LNCaP clone FGC (cell line): ENCODE measurements at places on chromosomes 6 and 20.

DNA sequence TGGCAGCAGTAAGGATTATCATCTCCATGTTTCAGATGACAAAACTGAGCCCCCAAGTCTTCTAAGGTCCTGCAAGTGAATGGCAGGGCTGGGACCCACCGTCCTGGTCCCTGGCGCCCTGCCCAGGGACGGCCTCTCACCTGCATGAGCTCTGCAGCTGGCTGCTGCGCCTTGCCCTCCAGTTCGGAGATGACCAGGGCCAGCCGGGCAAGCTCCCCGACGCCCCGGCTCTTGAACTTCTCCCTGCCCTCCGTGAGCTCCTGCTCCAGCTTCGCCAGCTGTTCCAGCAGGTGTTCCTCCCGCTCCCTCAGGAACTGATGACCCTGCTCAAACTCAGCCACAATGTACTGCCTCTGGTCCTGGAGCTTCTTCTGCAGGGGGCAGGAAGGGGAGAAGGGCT is 16.8 kb downstream of the TRIM26 start:
- no peak for DNase-seq

DNA sequence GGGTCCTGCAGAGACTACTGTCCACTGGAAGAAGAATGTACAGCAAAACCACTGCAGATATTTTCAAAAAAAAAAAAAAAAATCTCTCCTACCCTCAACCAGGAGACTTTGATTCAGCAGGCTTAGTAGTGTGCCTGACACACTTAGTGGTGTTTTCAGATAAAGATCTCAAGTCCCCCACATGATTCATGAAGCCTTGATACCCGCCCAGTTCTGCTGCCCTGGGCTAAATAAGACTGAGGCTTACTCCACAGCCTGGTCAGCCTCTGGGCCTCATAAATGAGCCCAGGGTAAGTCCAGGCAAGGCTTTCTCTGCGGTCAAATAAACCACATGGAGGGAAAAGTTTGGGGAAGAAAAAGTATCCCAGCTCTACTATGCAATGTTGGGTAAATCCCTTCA is 222.1 kb upstream of the ARID1B start:
- no peak for DNase-seq

GRCh38 chr20:10639737-10640556 is 33.9 kb downstream of the JAG1 start:
- no peak for DNase-seq

DNA sequence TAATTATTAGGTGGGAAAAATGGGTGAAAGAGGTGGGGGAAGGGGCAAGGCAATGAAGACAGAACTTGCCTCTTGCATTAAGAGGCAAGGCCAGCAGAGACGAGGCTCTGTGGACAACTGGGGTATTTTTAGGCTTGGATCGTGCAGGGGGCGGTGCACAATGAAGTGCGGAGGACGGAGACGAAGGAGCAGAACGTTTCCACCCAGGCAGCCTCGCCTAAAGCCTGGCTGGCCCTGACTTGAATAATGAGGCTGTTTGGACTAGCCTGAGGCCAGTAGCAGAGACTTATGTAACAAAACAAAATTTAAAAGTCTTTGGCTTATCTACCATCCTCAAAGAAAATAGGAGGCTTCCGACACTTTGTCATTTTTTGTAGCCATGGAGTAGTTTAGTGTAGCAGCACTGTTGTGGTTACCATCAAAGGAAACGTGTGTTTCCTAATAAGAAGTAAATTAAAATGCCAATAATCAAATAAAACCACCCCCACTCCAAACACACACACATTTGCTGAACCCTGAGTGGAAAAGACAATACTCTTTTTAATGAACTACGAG is 370.0 kb upstream of the CNR1 start:
- no peak for DNase-seq

DNA sequence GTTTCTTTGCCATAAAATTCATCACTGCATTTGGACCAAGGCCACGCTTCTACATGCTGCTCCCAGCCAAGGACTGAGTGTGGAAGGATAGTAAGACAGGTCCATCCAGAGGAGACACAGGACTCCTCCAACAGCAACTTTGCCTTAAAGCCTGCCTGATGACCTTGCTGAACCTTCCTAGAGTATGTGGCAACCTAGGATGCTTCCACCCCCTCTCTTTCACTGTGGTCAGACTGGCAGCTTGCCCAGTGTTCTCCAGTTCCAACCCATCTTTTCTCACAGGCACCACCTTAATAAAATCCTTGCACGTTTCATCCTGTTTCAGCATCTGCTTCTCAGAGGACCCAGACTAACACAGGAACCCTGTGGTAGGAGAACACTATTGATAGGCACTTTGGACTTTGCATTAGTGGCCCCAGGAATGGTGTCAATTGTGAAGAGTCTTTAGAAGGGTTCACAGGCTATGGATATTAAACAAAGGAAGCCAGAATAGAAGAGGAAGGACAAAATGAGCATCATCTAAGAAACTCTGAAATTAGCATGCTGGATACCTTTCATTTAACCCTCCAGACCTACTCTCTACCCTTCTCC is 2.4 kb upstream of the PKHD1 start:
- no peak for DNase-seq

GRCh38 chr20:37804584-37805566 is 98.1 kb upstream of the VSTM2L start:
- no peak for DNase-seq

DNA sequence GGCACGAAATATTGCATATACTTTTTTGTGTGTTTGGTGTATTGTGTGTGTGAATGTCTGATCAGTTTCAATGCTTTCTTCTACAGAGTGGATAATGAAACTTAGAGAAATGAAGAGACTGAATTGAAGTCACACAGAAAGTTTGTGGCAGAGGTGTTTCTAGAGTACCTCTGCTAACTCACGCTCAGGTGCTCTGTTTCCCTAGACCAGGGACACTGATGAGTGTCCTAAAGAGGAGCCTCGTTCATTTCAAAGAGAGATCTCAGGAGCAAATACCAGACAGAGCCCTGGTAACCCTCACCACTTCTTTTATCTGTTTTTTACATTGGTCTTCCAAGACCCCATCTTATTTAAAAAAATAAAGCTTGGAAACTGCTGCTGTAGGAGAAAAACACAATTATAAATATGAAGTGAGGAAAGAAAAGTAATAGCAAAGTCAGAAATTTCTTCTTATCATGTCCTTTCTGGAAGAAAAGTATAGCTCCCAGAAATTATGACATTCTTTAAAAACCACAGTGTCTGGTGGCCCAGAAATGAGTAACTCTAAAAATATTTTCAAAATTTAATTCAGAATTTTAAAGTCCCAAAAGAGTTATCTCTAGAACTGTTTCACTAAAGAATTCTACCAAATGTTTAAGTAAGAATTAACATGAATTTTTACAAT is 720.6 kb downstream of the RFPL4B start:
- DNase-seq = no peak

DNA sequence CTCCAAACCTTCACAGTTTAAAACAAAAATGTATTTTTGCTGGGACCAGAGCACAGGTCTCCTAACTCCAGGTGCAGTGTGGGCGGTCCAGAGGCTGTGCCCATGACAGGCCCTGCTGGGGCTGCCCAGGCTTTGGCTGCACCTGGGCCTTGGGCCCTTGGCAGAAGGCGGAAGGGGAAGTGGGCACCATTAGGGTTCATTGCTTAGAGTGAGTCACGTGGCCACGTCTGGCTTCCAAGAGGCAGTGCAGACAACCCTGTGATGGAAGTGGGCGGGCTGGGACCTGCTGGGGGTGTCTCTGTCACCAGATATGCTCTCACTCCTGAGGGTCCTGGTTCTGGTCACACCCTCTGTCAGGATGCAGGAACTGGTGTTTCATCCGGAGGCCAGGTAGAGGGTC is 302.2 kb downstream of the QKI start:
- DNase-seq = no peak

DNA sequence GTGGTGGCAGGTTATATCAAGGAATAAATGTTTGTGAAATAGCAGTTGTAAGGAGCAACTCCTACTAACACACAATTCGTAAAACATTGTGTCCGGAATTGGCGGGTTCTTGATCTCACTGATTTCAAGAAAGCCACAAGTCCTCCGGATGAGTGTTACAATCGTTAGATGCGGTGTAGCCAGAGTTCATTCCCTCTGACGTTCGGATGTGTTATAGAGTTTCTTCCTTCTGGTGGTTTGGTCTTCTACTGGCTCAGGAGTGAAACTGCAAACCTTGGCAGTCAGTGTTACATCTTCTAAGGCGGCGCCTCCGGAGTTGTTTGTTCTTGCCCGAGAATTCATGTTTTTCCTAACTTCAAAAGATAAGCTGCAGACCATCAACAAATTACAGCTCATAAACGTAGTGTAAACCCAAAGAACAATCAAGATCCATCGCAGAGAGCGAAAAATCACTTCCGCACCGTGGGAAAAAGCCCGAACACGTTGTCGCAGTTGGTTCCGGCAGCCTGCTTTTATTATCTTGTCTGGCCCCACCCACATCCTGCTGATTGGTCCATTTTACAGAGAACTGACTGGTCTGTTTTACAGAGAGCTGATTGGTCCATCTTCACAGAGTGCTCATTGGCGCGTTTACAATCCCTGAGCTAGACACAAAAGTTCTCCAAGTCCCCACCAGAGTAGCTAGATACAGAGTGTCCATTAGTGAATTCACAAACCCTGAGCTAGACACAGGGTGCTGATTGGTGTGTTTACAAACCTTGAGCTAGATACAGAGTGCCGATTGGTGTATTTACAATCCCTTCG is 58.2 kb downstream of the TRIM27 start:
- DNase-seq = no peak
